ENCODE measurements at places on chromosomes 16 and 17.

DNA sequence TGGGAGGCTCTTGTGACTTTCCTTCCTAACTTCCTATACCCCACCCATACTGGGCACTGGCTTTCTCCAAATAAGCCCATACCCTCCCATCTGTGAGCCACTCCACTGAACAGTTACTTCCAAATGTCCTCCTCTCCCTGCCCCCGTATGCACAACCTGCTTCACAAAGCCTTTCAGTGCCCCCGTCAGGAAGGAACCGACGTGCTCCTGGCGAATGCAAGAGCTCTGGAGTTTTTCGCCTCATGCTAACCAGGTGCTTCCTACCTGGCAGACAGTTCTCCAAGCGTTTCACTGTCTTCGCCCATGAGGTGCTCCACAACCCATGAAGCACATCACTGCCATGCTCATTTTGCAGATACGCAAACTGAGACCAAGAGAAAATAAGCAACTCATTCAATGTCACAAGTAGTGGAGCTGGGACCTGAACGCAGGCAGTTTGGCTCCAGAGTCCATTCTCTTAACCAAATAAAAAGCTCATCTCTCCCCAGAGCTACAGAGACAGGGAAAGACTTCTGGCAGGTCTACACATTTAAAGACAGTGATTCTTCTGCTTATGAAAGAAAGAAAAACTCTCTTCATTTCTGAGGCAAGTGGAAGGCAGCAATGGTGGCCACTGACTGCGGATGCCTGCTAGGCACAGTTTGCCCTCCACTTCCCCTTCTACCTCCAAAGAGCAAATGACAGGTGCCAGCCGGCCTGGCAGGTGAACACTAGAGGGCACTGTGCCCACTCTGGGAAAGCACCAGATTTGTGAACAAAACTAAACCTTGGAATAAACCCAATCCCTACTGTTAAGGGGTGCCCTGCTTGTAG is 23.8 kb downstream of the SPHK1 start:
- DNase-seq: peak; percentile 61

DNA sequence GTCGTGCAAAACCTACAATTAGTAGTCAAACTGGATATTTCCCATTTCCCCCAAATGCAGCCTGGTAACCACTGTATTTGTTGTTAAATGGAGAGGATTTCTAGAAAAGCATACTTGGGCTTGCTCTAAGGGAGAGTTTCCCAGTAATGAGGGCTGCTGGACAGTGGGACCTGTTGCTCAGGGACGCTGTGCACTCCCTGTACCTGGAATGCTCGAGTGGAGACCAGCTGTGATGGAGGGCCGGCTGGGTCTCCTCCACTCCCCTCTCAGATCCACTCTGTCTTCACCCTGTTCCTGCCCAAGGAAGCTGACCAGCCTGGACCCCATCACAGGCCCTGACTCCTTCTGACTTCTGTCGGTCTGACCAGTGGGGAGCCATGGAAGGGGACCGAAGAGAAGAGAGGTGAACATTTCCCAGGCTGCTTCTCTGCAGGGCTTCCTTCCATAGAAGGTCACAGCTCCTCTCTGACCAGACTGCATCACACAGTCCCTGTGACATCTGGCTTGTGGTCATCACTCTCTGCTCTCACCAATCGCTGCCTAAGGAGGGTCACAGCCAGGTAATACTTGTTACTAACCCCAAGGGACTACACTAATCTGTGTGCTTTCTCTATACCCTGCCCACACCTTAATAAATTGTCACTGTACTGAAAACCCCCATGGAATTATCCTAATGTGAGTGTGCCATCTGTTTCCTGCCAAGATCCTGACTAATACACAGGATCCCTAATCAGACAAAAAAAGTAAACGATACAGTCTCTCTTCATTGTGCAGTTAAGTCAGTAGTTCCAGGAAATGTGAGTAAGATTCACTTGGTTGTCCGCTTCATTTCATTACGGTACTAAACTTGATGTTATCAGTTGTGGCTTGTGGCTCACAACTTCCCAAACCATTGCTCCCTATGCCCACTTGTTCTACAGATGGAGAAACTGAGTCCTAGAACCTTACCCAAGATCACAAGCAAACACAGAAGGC is 102.4 kb downstream of the CCT6B start:
- DNase-seq: peak; percentile 63

- DNase-seq: no peak
These were observed 23.3 kb upstream of the CDRT4 start for GRCh38 chr17:15490634-15491261.

DNA sequence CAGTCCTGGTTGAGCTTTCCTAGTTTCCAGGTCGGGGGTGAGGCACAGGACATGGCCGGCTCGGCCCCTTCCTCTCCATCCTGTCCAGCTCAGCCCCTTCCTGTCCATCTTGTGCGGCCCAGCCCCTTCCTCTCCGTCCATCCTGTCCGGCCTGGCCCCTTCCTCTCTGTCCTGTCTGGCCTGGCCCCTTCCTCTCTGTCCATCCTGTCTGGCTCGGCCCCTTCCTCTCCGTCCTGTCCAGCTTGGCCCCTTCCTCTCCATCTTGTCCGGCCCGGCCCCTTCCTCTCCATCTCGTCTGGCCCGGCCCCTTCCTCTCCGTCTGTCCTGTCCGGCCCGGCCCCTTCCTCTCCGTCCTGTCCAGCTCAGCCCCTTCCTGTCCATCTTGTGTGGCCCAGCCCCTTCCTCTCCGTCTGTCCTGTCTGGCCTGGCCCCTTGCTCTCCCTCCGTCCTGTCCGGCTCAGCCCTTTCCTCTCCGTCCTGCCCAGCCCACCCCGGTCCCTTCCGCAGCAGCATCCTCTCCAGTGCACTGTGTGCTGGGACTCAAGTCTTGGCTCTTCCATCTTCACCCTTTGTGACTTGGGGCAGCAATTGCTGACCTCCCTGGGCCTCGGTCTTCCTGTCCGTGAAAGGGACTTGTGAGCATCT is 5.5 kb upstream of the ZNF750 start:
- DNase-seq: no peak
